T-cell (primary cell): ENCODE measurements at places on chromosomes 7 and 10. TPM values are rescaled to one million over a fixed set of nuclear protein-coding genes. Genes with fewer than 3 reads are reported as not detected.

DNA sequence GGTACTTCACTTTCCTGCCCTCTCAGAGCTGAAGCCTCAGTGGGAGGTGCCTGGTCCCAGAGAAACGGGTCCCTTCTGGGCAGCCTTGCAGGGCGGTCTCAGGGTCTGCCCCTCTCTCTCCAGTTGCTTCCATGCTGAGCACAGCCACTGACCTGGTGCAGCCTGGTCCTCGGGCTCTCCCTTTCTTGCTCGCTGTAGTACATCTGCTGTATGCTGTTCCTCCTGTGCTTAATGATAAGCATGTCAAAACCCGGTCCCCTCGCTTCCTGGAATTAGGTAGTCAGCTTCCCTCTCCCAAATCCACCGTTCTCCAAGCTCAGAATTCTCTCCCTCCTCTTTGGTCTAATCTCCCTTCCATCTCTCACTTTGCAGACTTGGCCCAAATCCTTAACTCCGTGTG, 11.0 kb upstream of the HPS1 start:
- H3K4me1 ChIP-seq, result no peaks in the 10 kb centered on the region
- no peak overlapping the region for H3K4me3 ChIP-seq
- no peak overlapping the region for H3K27ac ChIP-seq
- H3K27me3 ChIP-seq, result peaks cover 14% of the 10 kb centered on the region
- no peak for DNase-seq

The CAMK2B gene
- not detected for total RNA-seq

The CNPY1 gene
- total RNA-seq, result not detected

The WNT8B gene
- total RNA-seq, result 0.20 TPM
